ENCODE measurements at places on chromosomes 16 and 17.

DNA sequence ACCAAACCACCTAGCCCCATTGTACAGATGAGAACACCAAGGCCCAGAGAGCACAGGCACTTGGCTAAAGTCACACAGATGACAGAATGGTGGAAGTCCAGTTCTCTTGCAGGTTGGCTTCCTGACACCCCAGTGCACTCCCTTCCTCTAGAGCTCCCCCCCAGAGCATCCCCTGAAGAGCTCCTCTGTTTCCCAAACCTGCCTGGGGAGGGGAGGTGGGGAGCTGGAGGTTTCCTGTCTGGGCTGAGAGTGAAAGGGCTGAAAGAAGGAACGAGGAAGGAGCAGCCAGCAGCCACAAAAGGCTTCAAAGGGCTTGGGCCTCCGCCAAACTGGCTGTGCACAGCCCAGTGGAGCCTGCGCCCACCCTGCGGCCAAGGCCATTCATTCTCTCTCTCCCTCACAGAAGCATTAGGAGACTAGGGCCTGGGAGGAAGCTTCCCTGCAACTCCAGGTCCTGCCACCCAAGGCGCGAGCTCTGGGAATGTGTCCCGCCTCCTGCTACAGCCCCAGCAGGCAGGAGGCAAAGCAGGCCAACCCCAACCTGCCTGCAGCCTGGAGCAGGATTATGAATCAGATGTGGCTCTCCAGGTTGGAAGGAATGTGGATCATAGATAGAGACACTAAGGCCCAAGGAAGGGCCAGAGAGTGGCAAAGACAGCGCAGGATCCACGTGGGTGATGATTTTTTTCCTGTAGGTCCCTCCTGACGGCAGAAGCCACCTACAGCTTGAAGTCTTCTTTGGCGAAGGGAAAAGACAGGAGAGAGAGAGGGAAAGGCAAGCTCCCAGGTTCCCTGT, 913 bp downstream of the SLC13A5 start:
- DNase-seq = no peak

GRCh38 chr17:76102944-76103273, 678 bp downstream of the EXOC7 start:
- no peak for DNase-seq

DNA sequence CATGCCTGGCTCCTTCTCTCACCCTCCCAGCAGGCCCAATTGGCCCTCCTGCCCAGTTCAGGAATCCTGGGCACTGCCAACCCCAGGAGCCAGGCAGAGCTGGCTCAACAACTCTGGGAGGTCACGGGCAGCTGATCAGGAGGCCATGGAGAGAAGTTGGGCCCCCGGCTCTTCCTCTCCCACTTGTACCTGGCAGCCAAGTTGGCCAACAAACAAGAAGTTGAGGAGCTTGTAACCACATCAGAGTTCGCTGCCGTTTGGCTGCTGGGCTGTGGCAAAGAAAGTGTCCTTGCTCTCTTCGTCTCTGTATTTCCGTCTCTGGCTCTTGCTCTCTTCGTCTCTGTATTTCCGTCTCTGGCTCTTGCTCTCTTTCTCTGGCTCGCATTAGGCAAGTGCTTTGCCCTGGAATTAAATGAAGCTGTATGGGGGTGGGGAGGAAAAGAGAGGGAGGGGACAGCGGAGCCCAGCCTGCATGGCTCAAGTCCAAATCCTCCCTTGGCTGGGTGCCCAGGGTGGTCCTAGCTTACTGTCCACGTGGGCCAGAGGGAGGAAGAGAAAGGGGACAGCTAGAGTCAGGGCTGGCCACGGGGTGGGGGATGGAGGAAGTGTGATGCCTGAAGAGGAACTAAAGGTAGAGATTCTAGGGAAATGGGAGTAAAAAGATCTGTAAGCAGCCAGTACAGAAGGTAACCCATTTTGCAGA, 7.8 kb upstream of the TMEM132E start:
- no peak for DNase-seq

DNA sequence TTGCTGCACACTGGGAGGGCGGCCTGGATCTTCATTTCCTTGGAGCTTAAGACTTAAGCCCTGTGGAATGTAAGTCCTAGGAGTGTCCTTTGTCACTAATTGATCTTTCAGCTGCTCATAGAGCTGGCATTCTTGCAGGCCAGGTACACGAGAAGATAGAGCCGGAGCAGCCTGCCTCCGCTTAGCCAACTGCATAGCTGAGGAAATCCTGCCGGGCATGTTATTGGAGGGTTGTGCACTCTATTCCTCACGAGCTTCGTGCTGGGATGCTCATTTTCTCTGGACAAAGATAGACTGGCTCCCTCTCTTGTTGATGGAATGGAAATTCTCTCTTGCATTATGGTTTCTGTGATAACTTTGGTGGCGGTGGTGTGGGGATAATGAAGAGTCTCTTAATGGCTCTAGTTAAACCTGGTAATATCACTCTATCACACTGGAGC, 76.9 kb downstream of the RPA1 start:
- DNase-seq = no peak

- no peak for DNase-seq
These were observed 13.8 kb upstream of the DUSP14 start for GRCh38 chr17:37475731-37476420.

- no peak for DNase-seq
These were observed 11.0 kb downstream of the CYB561 start for GRCh38 chr17:63434951-63435571.

DNA sequence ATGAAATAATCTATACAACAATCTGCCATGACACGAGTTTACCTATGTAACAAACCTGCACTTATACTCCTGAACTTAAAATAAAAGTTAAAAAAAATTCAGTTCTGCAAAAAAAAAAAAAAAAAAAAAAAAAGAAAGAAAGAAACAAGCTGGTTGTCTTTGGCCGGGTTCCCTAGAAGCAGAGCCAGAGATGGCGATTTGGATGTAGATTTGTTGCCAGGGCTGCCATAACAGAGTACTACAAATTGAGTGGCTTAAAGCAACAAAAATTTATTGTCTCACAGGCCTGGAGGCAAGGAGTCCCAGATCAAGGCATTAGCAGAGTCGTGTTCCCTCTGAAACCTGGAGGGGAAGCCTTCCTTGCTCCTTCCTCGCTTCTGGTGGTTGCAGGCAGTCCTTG, 20.4 kb downstream of the SYT17 start:
- DNase-seq = no peak

DNA sequence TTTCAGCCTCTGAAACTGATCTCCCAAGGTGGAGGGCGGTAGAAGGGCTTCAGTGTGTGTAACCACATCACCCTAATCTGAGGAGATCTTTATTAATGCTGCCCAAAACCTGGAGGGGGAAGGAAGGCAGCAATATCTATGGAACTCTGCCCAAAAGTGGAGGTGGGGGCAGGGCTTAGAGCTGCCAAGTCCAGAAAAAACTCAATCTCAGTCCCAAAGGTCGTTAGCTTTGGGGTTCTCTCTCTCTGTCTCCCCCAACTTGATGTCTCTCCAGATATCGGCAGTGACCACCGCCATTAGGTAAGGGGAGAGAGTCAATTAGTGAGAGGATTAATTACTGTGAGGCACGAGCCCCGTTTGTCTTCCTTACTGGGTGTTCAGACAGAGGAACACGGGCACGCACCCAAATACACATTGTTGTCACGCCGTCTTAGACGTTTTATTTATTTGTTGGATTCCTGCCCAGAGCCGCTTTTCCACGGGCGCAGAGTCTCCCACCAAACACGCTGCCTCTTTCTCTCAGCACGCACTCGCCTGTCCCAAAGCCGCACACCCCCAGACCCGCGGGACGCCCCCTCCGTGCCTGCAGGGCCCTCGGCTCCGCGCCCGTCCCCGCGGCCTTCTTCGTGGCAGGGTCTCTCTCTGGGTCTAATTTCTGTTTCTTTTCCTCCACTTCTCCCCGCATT, 5.4 kb upstream of the LHX1 start:
- DNase-seq = no peak

- no peak for DNase-seq
These were observed 795 bp upstream of the PIRT start for GRCh38 chr17:10838682-10839081.

GRCh38 chr16:56121156-56121500, 70.2 kb upstream of the GNAO1 start:
- no peak for DNase-seq

DNA sequence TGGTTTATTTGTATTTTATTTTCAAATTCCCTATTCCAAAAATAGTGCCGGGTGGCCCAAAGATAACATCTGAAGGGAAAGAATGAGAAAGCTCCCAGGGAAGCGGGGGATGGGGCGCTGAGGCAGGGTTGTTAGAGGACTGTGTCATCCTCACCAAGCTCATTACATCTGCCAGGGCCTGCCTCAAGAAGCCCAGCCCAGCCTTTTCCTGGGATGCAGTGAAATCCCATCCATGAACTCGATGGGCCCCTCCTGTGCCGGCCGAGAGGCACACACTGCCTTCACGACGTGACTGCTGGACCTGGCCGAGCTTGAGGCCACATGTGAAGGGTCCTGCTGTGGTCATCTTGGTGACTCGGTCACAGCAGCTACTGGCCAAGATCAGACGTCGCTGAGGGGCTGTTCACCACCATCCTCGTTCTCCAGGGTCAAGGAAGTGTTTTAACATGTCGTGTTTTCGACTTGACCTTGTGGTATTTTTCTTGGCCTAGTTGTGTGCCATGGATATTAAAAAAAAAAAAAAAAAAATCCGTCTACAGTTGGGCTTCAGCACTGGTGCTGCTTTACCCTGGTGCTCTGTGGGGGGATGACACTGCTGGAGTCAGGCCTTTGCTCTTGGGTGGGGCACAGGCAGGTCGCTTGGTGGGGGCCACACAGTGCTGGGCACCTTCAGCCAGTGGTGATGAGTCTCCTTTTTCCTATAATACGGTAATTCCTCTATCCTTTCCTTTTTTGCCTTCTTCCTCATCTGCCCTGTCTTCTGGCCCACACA, 4.9 kb downstream of the TIMM22 start:
- no peak for DNase-seq

GRCh38 chr17:77480509-77481215, 339.9 kb downstream of the SEC14L1 start:
- no peak for DNase-seq

DNA sequence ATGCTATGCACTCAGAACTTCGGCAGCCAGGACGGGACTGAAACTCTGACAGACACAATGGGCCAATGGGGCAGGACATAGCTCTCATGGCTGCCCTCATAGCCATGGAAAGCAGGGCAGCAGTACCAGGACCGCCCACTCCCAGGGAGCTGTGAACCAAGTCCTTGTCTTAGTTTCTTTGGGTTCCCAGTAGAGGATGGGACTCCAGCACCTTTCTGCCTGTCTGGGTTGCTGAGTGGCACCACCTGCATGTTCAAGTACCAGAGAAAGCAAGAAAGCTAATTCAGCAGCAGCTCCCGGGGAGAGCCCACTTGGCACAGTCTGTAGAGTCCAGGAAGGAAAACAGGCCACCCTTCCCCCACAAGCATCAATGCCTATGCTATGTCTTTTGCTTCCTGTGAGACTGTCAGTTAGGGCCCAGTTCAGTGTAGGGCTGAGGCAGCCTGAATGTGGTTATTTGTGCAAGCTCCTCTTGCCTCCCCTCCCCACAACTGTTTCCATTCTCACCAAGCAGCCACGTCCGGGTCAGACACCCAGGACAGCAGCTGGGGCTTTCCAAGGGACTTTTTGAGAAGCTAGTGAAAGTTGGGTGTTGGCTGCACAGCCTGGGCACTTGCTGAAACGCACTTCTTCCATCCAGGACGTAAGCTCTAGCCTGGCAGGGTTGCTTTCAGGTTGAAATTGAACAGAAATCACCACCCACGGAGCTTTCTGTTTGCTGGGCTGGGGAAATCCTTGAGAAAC, 7.8 kb downstream of the SUPT4H1 start:
- no peak for DNase-seq

- no peak for DNase-seq
These were observed 50.0 kb downstream of the KCNJ18 start for GRCh38 chr17:21742326-21742725.

GRCh38 chr17:28141773-28142172, 99.3 kb downstream of the NLK start:
- DNase-seq = no peak

GRCh38 chr17:67982034-67982640, 14.1 kb downstream of the C17orf58 start:
- no peak for DNase-seq

DNA sequence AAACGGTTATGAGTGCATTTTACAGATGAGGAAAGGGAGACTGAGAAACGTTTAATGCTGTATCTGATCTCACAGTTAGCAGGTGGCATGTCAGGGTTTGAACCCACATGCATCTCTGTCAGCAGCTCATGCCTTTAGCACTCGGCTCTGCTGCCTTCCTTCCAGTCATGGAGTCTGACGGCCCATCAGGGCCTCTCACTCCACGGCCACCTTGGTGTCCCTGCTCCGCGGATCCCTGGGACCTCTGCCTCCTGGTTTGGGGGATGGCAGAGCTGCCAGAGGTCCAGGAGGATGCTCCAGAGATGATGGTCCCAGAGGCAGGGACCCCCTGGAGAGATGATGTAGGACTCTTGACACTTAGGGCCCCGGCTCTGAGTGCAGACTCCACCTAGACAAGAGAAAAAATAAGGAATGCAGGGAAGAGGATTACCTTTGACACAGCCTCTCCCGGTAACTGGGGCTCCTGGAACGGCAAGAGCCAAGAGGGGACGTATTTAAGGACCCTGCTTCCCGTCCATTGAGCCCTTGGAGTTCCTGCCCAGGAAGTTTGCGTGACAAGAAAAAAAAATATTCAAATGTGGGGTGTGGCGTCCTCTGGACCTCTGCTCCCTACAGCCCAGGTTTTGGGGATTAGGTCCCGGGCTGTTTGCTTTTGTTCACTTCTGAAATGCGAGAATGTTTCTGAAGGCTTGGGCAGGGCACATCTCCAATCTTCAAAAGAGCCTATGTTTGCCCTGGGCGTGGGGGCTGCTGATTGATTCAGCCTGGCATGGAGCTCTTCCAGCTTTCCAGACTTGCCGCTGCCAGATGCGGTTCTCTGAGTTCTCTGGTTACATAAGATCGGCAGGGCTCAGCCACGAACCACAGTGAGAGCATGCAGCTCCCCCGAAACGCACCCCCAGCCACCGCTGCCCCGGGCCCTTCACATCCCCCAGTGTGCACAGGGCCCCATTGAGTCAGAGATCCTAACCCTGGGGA, at the start of gene ALDH3A1:
Gene ALDH3A1, minus strand, starts transcription at position 470 of the 978 bp plus-strand sequence. CDS start 3,169 bp downstream, outside the sequence.
- no peak for DNase-seq

GRCh38 chr17:17749921-17750320, 68.7 kb downstream of the RAI1 start:
- DNase-seq = no peak

GRCh38 chr16:28010671-28011070, 52.8 kb downstream of the GSG1L start:
- DNase-seq = no peak

GRCh38 chr16:11797957-11798299, 870 bp upstream of the ZC3H7A start:
- no peak for DNase-seq

GRCh38 chr17:5437721-5438317, 1.1 kb downstream of the C1QBP start:
- DNase-seq = no peak

- no peak for DNase-seq
These were observed 13.2 kb upstream of the MLKL start for GRCh38 chr16:74713876-74714275.

GRCh38 chr16:66441586-66442375, 14.7 kb downstream of the BEAN1 start:
- no peak for DNase-seq

GRCh38 chr16:84839054-84839453, 19.3 kb downstream of the CRISPLD2 start:
- DNase-seq = no peak
